ENCODE measurements at places on chromosomes 3 and 15. TPM values are rescaled to one million over a fixed set of nuclear protein-coding genes. Genes with fewer than 3 reads are reported as not detected.

SLC2A2 gene
- not detected for total RNA-seq

GPR87 gene
- 0.97 TPM for total RNA-seq

ITIH1 gene
- total RNA-seq: not detected

DOCK3 gene
- total RNA-seq: 4.8 TPM

CX3CR1 gene
- 0.25 TPM for total RNA-seq

THBS1 gene
- 0.46 TPM for total RNA-seq

PLXNA1 gene
- total RNA-seq: 7.6 TPM

LRRN1 gene
- 0.16 TPM for total RNA-seq

FGF7 gene
- total RNA-seq: not detected

CLDND1 gene
- total RNA-seq: 161 TPM

C15orf62 gene
- total RNA-seq: 2.0 TPM

LYZL4 gene
- not detected for total RNA-seq

LARP6 gene
- total RNA-seq: not detected

ST8SIA2 gene
- total RNA-seq: not detected

SLC51B gene
- total RNA-seq: not detected

RTP3 gene
- not detected for total RNA-seq

CLDN1 gene
- total RNA-seq: 1.4 TPM

IL17RD gene
- 0.04 TPM for total RNA-seq

ANAPC13 gene
- total RNA-seq: 31.8 TPM

GOLGA8G gene
- total RNA-seq: not detected

OR5K1 gene
- not detected for total RNA-seq

SLC28A2 gene
- not detected for total RNA-seq

DNAH1 gene
- 17.5 TPM for total RNA-seq

CAMK2N2 gene
- 0.18 TPM for total RNA-seq
